Stimulated activated CD4-positive, alpha-beta T cell treated with anti-CD3 and anti-CD28 coated beads, Interleukin-2, amount 100 ng/mL, for 4 hours (primary cell): ENCODE measurements at places on chromosomes 3 and 15.

DNA sequence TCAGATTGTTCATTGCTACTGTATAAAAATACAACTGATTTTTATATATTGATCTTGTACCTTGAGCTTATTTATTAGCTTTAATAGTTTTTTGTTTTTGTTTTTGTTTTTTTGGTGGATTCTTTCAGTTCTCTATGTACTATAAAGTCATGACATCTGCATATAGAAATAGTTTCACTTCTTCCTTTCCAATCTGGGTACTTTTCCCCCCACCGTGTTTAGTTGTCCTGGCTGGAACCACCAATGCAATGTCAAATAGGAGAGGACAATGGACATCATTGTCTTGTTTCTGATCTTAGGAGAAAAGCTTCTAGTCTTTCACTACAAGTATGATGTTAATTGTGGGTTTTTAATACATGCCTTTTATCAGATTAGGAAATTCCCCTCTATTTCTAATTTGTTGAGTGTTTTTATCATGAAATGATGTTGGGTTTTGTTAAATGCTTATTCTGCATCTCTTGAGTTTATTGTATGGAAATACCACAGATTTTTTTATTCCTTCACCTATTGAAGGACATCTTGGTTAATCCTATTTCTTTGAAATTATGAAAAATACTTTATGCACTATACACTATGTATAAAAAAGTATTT lies 2.8 kb upstream of the XCR1 start:
- no peak for DNase-seq

GRCh38 chr3:123405936-123406510 lies 42.9 kb downstream of the ADCY5 start:
- no peak for DNase-seq

DNA sequence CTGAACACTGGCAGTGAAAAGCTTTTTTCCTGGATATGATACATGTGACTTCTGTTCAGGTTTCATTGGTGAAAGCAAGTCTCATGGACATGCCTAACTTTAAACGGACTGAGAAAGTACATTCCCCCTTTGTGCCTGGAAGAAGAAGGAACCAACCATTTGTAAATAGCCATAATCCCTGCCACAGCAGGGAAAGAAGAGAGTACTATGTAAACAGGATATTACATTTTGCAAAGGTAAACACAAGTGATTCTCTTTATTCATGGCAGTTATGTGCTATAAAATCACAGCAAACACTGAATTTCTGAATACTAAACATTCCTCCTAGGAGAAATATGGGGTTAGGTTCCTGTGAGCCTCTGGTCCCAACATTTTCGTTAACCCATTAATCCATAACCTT lies 46.8 kb downstream of the PRICKLE2 start:
- no peak for DNase-seq

DNA sequence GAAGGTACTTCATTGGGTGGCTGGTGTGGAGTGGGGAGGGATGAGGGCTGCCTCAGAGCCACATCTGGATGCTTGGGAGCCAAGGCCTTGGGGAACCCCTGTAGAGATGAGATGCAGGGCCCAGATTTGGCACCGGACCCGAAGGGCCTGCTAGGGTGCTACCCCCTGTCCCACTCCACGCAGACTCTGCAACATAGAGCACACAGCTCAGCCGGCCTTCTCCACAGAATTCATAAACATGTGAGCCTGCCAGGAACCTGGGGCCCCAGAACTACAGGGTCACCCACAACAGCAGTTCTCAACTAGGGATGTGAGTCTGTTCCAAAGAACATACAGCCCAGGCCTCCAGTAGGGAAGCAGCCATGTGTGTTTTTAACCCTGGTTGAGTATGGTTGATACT lies 62.8 kb downstream of the LRIG1 start:
- DNase-seq: no peak

DNA sequence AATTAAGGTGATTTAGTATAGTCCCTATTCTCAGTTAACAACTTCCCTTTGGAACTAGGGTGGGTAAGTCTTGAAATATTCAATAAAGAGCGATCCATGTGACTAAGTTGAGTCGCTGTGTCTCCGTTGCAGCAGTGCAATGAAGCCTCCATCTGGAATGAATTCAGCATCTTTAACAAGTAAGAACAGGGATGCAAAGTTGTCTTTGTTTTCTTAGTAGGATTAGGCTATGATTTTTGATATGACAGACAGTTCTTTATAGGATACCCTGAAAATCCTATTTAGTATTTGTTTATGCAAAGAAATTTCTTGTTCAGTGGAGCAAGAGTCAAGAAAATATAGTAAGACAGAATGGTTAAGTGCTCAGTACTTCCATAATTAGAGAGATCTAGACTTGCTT lies 52.7 kb downstream of the RBMS3 start:
- no peak for DNase-seq

- no peak for DNase-seq
Observed at GRCh38 chr3:31268868-31269267, 263.9 kb upstream of the STT3B start.

DNA sequence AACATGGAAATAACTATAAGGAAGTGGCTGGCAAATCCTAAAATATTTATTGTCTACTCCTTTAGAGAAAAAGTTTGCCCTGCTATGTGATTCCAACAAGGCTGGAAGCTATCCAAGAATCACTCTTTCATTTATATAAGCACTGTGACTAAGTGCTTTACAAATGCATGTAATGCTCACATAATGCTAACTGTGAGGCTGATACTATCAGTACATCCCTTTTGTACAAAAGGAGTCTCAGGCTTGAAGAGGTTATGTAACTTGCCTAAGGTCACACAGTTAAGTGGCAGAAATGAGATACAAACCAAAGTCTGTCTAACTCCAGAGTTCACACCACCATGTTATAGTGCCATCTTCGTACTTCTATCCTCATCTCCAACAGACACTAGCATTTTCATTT lies 17.0 kb downstream of the TOPBP1 start:
- DNase-seq: no peak

DNA sequence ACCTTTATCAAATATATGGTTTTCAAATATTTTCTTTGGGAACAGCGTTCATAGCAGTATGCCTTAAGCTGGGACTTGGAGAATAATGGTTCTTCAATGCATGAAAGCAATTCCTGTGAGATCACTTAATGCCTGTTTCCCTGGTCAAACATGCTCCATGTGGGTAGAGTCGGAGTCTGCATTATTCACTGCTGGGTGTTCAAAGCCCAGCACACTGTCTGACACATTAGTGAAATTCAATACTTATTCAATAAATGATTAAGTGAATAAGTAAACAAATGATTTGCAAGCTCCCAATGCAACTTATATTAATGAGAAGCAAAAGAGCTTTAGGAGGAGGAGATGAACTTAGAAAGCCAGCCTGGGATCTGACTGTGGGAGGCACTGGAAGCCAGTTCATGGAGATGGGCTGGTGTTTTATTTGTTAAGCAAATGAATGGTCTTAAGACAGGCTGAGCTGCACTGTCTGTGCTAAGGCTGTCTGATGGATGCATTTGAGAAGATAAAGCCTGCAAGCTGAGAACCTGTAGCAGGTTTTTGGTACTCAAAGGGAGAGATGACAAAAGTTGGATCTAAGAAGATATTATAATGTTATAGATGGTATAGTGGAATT lies 490.8 kb downstream of the MCTP2 start:
- no peak for DNase-seq

- no peak for DNase-seq
Observed at GRCh38 chr3:155504682-155505081, 211.2 kb upstream of the STRIT1 start.

- DNase-seq: no peak
Observed at GRCh38 chr3:61563313-61564271, 2.2 kb downstream of the PTPRG start.

DNA sequence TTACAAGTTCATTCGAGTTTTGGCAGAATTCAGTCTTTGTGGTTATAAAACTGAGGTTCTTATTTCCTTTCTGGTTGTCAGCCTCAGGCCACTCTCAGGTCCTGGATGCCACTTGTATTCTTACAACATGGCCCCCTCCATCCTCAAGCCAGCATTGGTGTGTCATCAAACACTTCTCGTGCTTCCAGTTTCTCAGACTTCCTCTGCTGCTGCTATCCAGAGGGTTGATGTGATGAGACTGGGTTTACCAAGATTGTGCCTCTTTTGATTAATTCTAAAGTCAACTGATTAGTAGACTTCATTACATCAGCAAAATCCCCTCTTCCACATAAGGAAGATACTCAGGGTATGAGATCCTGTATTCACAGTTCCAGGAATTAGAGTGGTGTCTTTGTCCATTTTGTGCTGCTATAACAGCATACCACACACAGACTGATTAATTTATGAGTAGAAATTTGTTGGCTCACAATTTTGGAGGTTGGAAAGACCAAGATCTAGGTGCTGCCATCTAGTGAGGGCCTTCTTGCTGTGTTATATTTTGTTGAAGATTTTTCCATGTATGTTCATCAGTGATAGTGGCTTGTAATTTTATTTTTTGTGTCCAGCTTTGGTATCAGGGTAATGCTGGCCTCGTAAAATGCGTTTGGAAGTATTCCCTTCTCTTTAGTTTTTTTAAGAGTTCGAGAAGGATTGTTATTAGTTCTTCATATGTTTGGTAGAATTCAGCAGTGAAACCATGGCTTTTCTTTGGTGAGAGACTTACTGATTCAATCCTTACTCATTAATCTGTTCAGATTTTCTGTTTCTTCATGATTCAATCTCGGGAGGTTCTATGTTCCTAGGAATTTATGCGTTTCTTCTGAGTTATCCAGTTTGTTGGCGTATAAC lies 11.1 kb downstream of the LRCH3 start:
- DNase-seq: no peak

DNA sequence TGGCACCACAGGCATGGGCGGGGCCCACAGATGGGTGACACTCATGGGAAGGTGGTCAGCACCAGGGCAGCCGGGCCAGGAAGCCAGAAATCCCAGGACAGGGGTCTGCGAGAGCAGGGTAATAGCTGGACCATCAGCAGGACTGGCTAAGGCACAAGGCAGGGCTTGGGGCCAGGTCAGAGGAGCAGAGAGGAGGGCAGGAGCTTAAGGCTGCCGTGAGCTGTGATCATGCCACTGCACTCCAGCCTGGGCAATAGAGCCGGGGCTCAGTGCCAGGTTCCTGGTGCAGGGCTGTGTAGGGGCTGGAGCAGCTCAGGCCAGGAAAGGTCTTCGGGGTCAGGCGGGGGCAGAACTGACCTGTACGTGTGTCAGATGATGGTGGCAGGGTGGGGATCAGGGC lies 64.2 kb upstream of the LINGO1 start:
- no peak for DNase-seq

DNA sequence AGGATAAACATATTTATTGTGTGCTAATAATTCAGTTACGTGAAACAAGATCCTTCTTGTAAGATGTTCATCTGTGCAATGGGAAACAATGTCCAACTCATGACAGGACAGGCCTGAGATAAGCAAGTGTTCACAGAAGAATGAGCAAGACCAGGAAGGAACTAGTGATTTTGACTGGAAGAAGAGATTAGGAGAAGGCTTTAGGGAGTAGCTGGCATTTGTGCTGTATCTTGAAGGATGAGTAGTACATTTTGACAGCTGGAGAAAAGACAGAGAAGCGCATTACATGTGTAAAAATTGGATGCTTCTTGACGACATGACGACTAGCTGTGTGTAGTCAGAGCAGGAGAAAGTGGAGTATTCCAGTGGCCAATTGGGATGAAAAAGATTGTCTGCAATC lies 48.4 kb downstream of the GBE1 start:
- DNase-seq: no peak

GRCh38 chr3:133238015-133238414 lies 161.8 kb upstream of the BFSP2 start:
- DNase-seq: no peak

GRCh38 chr3:35644451-35644850 lies 5.1 kb downstream of the ARPP21 start:
- no peak for DNase-seq
